Foreskin keratinocyte (primary cell): ENCODE measurements at places on chromosomes 13 and 19. TPM values are rescaled to one million over a fixed set of nuclear protein-coding genes. Genes with fewer than 3 reads are reported as not detected.

The IFNL1 gene
- not detected in 2 replicates for polyA plus RNA-seq

The NOVA2 gene
- polyA plus RNA-seq: under 0.01 TPM in 1 of 2 replicates, not detected in the other

The COL4A2 gene
- 93.6 and 135 TPM in 2 replicates for polyA plus RNA-seq

The ANO8 gene
- 1.2 and 1.4 TPM in 2 replicates for polyA plus RNA-seq

The WDR88 gene
- not detected in 2 replicates for polyA plus RNA-seq
